M059J (cell line): ENCODE measurements at places on chromosomes 12 and 14. TPM values are rescaled to one million over a fixed set of nuclear protein-coding genes. Genes with fewer than 3 reads are reported as not detected.

Gene LMNTD1
- 0.32 and 2.2 TPM in 2 replicates for total RNA-seq

Gene CLEC7A
- total RNA-seq: 38.9 and 40.5 TPM in 2 replicates

Gene MARK3
- total RNA-seq: 27.2 and 40.0 TPM in 2 replicates

- peak; percentile 60 for DNase-seq
Observed at GRCh38 chr14:20855652-20856291, 35.4 kb upstream of the RNASE3 start.

GRCh38 chr12:52631264-52631663 lies 12.9 kb upstream of the KRT73 start:
- DNase-seq: no peak

DNA sequence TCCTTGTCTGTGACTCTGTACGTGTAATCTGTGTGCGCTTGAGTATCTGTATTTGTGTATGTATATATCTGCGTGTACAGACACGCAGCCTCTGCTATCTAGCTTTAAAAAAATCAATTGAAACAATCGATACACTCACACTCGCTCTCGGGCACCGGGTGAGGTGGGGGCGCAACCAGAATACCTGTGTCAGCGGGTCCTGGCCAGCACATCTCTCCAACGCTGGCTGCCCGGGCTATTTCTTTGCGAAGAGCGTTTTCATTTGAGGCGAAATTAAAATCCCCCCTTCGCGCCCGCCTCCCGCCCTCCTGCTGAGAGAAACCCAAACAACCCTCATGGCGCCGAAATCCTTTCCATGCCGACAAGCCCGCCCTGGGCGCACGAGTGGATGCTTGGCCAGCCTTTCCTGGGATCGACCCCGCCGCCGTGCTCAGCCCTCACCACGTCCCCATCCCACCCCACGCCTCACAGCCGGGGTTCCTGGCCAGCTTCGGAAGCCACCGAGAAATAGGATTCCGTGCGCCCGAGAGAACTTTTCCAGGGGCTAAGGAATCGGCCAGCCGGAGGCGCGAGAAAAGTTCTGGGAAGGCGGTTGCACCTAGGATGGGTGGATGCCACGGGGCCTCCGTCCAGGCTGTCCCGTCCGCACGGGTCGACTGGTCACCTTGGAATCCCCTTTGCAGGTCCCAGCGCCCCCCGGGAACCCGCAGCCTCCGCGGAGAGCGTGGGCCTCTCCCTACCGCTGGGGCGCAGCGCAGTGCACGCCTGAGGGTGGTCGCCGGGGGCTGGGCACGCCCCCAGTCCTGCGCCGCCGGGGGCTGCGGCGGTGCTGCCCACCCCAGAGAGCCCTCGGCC lies 1.0 kb downstream of the ZDHHC22 start:
- peak; percentile 12 for DNase-seq
